ENCODE measurements at places on chromosomes 13 and 19. TPM values are rescaled to one million over a fixed set of nuclear protein-coding genes. Genes with fewer than 3 reads are reported as not detected.
A peak's percentile ranks its signal among the peaks of the same experiment; 100 is the strongest.

Gene EBI3
- total RNA-seq, result 1.5 TPM

Gene IZUMO1
- total RNA-seq, result 1.3 TPM

Gene CSNK1G2
- 102 TPM for total RNA-seq

Gene ATF5
- total RNA-seq, result 10.8 TPM

Gene ATXN8OS
- not detected for total RNA-seq

Gene TEX26
- total RNA-seq, result not detected

Gene CEACAM8
- total RNA-seq, result not detected

Gene ARHGAP45
- total RNA-seq, result 40.9 TPM

Gene SHC2
- 9.0 TPM for total RNA-seq

Gene NKPD1
- total RNA-seq, result 0.76 TPM

DNA sequence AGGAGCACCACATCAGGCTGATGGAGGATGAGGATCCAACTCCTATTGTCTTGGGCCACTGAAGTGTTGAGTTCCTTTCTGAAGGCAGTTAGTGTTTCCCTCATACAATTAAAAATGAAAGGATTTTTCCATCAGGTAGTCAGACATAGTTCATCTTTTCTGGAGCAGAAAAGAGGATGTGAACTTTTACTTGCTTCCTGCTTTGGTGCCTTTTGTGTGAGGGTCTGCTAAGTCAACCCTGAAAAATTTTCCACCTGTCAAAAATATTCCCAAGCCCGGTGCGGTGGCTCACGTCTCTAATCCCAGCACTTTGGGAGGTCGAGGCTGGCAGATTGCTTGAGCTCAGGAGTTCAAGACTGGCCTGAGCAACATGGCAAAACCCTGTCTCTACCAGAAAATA lies 43.9 kb downstream of the RGCC start:
- DNase-seq, result no peak
- H3K27me3 ChIP-seq, result peaks cover 17% of the 10 kb centered on the region

GRCh38 chr19:42328854-42329253 lies 3.4 kb downstream of the MEGF8 start:
- H3K27me3 ChIP-seq, result peaks cover 6% of the 10 kb centered on the region
- H3K4me3 ChIP-seq, result no peak overlapping the region

GRCh38 chr19:2487842-2488241 lies 11.9 kb downstream of the GADD45B start:
- peak overlapping the region; percentile 52 for H3K4me3 ChIP-seq
- H3K27ac ChIP-seq, result no peak overlapping the region
- peaks cover 5% of the 10 kb centered on the region for H3K36me3 ChIP-seq
- peaks cover 11% of the 10 kb centered on the region for H3K4me1 ChIP-seq
- DNase-seq, result no peak

GRCh38 chr13:72643311-72643989 lies 84.0 kb downstream of the MZT1 start:
- peaks cover 12% of the 10 kb centered on the region for H3K4me1 ChIP-seq
- H3K27me3 ChIP-seq, result no peaks in the 10 kb centered on the region
- H3K4me3 ChIP-seq, result no peak overlapping the region
- DNase-seq, result peak; percentile 52
- no peaks in the 10 kb centered on the region for H3K36me3 ChIP-seq
- H3K27ac ChIP-seq, result no peak overlapping the region

DNA sequence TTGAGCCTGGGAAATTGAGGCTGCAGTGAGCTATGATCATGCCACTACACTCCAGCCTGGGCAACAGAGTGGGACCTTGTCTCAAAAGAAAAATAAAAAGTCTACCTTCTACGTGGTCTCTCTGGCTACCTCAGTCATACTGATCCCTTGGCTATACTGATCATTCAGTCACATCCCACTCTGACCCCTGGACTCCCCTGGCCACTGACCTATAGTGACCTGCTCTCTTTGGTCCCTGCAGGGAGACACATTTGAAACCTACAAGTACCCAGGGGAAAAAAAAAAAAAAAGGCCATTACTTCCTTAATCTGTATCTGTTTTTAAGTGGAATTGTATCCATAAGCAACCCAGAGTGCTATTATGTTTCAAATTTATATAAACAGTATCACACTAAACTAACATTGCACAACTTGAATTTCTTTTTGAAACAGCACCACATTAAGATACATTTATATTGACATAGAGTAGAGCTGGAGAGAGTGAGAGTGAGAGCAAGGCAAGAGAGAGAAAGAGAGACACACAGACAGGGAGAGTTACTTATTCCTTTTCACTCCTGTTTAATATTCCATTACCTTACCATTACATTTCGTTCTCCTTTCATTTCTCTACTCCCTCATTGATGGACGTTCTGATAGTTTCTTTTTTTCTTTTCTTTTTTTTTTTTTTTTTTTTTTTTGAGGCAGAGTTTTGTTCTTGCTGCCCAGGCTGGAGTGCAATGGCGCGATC lies 23.7 kb upstream of the CERS4 start:
- no peaks in the 10 kb centered on the region for H3K27me3 ChIP-seq
- H3K4me3 ChIP-seq, result no peak overlapping the region
- 0 out of 2 replicates have a peak, but pooled peaks cover 2% of the 10 kb centered on the region for H3K4me1 ChIP-seq
- H3K27ac ChIP-seq, result no peak overlapping the region
- H3K36me3 ChIP-seq, result no peaks in the 10 kb centered on the region

- no peaks in the 10 kb centered on the region for H3K27me3 ChIP-seq
- no peaks in the 10 kb centered on the region for H3K36me3 ChIP-seq
- H3K27ac ChIP-seq, result peak overlapping the region; percentile 97
- peaks cover 36% of the 10 kb centered on the region for H3K4me1 ChIP-seq
- no peak for DNase-seq
- H3K4me3 ChIP-seq, result peak overlapping the region; percentile 83
These were observed 749 bp upstream of the PAN3 start for GRCh38 chr13:28137596-28137995.

DNA sequence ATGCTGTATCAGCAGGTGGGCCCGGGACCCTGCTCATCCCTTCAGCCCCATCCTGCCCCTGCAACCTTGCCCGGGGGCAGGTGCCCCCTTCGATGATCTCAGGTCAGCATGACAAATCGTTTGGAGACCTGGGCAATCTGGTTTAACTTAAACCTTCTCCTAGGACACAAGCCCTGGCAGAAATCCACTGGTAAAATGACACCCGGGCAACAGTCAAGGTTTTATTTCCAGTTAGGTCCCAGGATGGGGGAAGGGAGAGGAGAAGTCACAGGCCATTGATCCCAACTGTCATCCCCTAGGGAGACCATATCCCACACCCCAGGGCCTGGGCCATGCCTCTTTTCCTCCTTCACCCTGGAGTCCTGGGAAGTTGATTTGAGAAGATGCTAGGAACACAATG lies 1.8 kb upstream of the PLIN5 start:
- peaks cover 54% of the 10 kb centered on the region for H3K27me3 ChIP-seq
- H3K36me3 ChIP-seq, result peaks cover 3% of the 10 kb centered on the region
- H3K4me3 ChIP-seq, result no peak overlapping the region
- H3K4me1 ChIP-seq, result peaks cover 4% of the 10 kb centered on the region

DNA sequence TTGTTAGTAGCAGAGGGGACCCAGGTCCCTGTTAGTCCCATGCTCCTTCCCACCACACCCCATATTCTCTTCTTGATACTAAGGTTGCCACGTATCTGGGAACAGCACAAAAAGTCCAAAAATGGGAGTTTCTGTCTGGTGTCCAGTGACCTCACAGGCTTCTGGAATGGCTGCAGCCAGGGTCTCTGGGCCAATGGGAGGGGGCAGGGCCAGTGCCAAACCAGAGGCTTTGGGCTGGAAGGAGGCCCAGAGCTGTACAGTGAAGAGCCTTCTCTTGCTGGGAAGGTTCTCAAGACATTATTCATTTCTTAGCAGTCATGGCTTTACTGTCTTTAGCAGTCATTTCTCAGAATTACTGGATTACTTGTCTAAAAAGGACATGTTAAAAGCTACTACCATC lies 119.2 kb downstream of the FRY start:
- DNase-seq, result no peak
- H3K27me3 ChIP-seq, result no peaks in the 10 kb centered on the region
- H3K27ac ChIP-seq, result no peak overlapping the region

DNA sequence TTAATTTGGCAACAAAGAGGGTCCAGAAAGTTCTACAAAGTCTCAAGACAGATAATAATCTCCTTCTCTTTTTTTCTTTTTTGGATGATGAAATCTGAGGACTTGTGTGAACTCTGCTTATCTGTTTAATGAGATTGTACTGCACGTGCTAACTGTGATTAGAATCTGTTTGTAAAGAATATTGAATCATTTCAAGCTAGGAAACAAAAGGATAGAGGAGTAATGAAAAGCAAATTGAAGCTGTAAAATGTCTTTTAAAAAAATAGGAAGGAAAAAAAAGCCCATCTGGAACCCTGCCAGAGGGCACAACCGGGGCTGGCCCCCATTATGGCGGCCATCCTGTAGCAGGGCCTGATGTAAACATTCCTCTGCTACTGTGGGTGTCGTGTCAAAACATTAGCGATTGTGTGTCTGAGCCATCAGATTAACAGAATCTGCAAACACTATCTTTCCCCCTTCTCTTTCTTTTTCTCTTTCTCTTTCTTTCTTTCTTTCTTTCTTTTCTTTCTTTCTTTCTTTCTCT lies 83.0 kb downstream of the FLT1 start:
- H3K4me3 ChIP-seq, result no peak overlapping the region
- DNase-seq, result no peak
- peaks cover 31% of the 10 kb centered on the region for H3K36me3 ChIP-seq
- H3K27ac ChIP-seq, result peak overlapping the region; percentile 35
- peaks cover 45% of the 10 kb centered on the region for H3K4me1 ChIP-seq

DNA sequence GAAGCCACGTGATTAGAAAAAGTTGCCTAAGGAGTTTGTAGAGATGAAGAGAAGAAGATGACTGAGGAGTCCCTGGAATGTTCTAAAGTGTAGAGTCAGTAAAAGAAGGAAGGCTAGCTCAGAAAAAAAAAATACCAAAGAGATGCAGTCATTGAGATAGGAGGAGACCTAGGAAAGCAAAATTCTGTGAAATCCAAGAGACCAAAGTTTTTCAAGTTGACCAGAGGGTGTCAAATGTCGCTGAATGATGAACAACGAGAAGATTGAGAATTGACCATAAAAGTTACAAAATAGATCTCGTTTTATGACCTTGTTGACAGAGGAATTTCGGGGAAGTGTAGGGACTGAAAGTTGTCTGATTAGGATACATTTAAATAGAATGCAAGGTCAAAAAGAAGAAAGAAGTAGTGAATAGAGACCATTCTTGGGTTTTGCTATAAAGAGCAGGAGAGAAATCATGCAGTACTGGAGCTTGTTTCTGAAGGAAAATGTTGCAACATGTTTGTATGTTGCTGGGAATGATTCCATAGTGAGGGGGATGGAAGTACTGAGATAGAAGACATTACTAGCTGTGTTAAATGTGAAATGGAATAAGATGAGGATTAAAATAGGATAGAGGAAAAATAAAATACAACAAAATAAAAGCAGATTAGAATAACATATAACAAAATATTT lies 30.2 kb upstream of the HTR2A start:
- no peaks in the 10 kb centered on the region for H3K4me1 ChIP-seq
- no peak overlapping the region for H3K27ac ChIP-seq
- H3K4me3 ChIP-seq, result no peak overlapping the region

DNA sequence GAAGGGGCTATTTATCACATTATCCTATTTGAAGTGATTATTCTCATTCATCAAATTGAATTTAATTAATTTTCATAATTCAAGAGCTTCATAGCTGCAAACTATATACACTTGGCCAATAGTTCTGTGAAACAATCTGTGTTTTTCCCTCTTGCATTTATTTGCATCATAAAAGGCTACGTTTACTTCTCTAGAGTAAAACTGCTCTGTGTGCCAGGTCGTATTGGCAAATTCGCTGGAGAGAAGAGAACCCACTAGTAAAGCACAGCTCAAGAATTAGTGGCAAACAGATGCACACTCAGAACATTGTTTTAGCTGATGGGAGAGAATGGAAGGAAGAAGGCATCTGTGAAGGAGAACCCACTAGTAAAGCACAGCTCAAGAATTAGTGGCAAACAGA lies 81.8 kb downstream of the CYSLTR2 start:
- no peak for DNase-seq
- no peak overlapping the region for H3K4me3 ChIP-seq
- no peaks in the 10 kb centered on the region for H3K36me3 ChIP-seq
- H3K27me3 ChIP-seq, result peaks cover 15% of the 10 kb centered on the region
- peaks cover 44% of the 10 kb centered on the region for H3K4me1 ChIP-seq

DNA sequence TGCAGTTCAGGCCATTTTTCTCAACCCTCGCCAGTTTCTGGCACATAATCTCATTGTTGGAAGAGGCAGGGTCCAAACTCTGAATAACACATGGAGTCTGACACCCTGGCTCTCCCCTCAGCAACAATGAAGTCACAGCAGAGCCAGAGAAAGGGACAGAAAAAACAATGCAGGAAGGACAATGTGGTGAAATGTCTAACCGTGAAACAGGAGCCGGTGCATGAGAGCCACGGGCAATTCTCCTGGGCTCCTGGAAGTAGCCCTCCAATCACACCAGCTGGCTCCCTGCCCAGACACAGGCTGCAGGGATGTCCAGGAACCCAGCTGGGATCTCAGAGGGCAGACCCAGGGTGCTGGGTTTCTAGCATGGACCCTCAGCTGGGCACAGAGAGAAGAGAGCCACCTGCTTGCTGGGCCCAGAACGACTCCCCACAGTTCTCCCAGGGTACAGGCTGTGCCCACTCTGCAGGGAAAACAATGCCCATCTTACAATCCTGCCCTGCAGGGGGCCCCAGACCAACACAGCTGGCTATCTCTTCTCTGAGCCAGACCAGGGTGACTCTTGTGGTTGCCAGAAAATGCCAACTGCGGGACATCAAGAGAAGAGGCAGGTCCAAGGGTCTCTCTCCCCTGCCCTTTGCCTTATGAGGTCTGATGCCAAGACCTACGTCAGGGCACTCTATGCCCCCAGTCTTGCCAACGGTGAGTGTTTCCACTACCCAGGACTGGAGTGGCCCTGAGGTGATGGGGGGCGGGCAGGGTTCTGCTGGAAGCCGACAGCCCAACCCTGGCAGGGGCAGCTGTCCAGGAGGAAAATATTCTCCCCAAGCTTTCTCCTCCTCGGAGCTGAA lies 64.5 kb downstream of the CEBPG start:
- DNase-seq, result no peak
- no peak overlapping the region for H3K4me3 ChIP-seq
- H3K27ac ChIP-seq, result no peak overlapping the region
- H3K36me3 ChIP-seq, result no peaks in the 10 kb centered on the region
- H3K4me1 ChIP-seq, result no peaks in the 10 kb centered on the region

GRCh38 chr13:74755065-74755464 lies 620.9 kb upstream of the KLF12 start:
- H3K4me3 ChIP-seq, result no peak overlapping the region
- no peak overlapping the region for H3K27ac ChIP-seq
- H3K4me1 ChIP-seq, result peaks cover 14% of the 10 kb centered on the region
- H3K27me3 ChIP-seq, result no peaks in the 10 kb centered on the region
- H3K36me3 ChIP-seq, result peaks cover 3% of the 10 kb centered on the region

DNA sequence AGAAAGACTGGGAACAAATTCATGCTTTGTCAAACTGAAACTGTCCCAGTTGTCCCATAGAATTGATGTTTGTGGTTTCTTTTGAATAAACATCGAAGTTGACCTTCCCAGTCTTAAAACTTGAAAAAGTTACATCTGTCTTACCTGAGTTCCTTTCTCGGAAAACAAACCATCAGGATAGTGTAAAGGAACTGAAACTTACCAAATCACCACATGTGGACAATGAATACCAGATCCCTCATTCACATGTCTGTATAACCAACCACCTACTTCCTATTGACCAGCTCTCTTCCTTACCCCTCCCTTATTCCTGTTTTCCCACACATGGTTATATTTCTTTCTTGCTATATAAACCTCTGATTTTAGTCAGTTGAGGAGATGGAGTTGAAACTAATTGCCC lies 791.7 kb upstream of the PCDH20 start:
- peaks cover 8% of the 10 kb centered on the region for H3K4me1 ChIP-seq
- no peak overlapping the region for H3K4me3 ChIP-seq

All from WTC11 (cell line).